NCI-H524 treated with DMSO at 0.1 percent for 48 hours (cell line): ENCODE measurements at places on chromosomes 16 and 17.
A peak's percentile ranks its signal among the peaks of the same experiment; 100 is the strongest.

DNA sequence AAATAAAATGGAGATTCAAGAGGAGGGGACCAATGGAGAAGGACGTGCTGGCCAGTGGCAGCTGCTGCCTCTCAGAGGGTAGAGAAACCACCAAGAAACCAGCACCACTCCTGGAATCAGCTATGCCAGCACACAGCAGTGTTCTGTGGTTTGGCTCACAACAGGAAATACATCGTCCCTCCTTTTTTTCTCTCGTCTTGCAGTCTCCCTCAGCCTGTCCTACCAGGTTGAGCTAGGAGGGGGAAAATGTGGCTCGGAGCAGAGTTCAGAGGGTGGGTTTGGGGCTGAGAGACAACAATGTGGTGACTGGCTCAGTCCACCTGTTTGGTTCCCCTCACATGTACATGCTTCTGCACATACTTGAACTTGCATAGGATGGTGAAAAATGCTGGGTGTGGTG lies 19.9 kb upstream of the SLC16A5 start:
- DNase-seq = no peak

GRCh38 chr16:11603331-11603750 lies 16.6 kb upstream of the LITAF start:
- DNase-seq = no peak

GRCh38 chr17:8312251-8312650 lies 2.2 kb downstream of the ARHGEF15 start:
- no peak for DNase-seq

DNA sequence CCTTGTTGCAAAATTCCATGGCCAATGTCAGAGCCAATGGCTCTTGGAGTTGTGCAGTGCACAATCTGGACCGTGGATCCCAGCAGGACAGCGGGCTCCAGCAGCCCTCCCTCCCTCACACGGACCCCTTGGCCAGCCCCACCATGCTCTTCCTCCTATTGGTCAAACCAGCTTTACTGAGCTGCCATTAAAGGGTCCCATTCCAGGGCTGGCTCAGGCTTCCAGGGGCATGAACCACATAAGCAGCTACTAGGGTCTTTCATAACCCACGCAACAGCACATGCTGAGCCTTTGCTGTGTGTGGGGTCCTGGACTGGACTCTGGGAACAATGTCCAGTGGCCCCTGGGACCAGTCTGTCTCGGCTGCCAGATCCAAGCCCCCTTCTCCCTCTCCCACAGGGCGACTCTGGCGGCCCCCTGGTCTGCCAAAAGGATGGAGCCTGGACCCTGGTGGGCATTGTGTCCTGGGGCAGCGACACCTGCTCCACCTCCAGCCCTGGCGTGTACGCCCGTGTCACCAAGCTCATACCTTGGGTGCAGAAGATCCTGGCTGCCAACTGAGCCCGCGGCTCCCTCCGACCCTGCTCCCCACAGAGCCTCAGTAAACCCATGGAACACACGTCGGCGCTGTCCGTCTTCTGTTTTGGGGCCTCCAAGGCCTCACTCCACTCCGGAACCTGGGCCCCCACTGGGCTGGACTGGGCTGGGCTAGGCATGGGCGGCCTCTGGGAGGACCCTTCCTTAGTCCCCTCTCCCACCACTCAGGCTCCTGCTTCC lies 5.7 kb downstream of the CTRB1 start:
- DNase-seq = no peak

GRCh38 chr16:86529160-86529559 lies 18.8 kb downstream of the FOXF1 start:
- no peak for DNase-seq

DNA sequence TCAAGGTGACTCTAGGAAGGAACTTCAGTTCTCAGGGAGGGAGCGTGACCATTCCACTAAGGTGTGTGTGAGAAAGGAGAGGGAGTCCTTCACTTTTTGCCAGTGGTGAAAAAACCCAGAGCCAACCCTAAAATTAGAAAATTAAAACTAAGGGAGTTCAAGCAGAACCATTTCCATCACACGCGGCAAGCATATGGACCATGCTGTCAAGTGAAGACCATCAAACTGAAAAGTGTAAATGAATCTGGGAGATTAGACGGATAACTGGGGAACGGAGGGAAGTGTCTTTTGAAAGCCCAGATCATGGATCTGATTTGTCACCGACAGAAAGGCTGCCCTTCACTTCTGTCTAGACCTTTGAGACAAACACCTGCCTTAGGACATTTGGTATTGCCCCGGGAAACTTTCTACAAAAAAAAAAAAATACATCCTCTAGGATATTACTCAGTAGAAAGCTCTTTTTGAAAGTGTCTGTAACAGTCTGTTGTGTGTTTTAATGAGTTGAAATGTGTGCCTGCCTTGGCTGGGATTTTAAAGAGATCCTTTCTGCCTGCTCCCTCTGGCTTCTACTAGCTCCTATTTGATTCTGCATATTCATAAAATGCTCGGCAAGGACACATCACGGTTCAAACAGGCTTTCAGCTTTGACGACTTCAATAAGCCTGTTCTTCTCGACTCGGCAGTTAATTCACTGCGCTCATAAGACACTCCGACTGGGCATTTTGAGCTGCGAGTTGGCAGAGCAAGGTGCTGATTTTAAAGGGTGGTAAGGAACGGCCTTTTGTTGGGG lies 81.4 kb upstream of the ERCC4 start:
- DNase-seq = no peak

GRCh38 chr17:44087319-44087718 lies 16.8 kb downstream of the G6PC3 start:
- DNase-seq = no peak

GRCh38 chr16:70738083-70738977 lies 52.5 kb upstream of the MTSS2 start:
- no peak for DNase-seq

DNA sequence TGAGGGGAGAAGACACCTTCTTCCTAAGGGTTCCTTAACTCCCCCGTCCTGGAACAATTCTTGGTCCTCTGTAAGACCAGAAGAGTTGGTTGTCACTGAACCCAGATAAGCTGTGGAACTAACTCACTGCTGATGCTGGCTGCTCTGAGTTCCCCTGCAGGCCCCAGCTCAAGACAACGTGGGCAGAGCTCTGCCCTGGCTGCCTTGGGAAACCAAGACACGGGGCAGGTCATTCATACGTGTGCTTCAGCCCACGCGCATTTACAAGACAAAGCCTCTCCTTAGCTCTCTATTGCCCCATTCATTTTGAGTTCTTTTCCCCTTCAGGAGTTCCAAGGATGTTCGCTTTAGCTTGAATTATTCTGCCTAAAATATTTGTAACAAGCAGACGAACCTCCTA lies 3.4 kb upstream of the NAT9 start:
- DNase-seq = no peak

- no peak for DNase-seq
These were observed 36.4 kb downstream of the HSD17B2 start for GRCh38 chr16:82071421-82071820.

- no peak for DNase-seq
These were observed 22.0 kb downstream of the TEX14 start for GRCh38 chr17:58669853-58670252.

DNA sequence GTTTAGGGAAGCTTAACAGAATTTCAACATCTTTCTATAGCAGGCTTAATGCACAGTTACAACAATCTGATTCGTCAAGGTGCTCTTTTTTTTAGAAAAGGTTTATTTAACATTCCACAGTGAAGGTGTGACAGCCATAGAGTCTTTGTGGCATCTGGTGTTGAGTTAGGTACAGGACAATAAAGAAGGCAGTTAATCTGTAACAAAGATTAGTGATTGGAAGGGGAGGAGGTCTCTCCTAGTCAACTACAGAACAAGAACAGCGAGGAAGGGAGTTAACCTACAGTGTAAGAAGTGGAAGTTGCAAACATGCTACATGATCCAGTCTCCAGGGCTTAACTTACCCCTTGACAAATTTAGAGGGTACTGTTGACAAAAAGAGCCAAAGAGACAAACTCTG lies 3.0 kb upstream of the ZDHHC7 start:
- no peak for DNase-seq

DNA sequence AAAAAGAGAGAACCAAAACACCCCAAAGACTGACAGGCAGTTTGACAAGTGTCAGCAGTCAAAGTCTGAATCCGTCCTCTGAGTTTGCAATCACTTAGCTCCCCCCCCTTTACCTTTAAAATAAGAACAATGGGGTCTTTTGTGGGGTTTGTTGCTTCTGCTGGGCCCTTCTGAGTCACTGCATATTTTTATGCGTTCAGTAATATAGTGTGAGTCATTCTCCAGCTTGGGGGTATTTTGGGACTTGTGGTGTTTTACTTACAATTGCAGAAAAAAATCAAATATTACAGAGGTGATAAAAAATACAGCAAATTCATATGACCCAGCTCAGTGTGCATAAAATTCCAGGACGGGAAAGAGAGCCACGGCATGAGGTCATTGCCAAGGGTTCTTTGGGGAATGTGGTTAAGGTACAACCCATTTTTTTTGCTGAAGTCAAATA lies 120.1 kb downstream of the CYLD start:
- no peak for DNase-seq

- DNase-seq = no peak
These were observed 857.4 kb upstream of the GOT2 start for GRCh38 chr16:59591480-59591879.

DNA sequence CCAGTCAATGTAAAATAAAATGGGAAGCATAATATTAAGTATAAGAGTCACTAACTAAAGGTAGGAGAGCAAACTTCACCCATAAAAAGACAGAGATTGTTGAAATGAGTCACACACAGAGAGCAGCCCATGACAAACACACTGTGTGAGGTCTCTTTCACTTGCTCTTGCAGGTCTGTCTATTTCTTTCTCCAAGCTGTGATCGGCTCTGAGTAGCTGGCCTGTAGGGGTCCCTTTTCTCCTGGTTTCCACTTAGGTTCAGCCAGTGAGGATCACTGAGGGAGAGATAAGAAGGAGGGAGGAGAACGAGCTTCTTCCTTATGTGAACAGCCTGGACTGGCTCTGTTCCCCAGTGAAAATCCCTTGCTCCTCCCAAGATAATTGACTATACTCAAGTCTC lies 133.7 kb upstream of the HS3ST3A1 start:
- DNase-seq = peak; percentile 95

DNA sequence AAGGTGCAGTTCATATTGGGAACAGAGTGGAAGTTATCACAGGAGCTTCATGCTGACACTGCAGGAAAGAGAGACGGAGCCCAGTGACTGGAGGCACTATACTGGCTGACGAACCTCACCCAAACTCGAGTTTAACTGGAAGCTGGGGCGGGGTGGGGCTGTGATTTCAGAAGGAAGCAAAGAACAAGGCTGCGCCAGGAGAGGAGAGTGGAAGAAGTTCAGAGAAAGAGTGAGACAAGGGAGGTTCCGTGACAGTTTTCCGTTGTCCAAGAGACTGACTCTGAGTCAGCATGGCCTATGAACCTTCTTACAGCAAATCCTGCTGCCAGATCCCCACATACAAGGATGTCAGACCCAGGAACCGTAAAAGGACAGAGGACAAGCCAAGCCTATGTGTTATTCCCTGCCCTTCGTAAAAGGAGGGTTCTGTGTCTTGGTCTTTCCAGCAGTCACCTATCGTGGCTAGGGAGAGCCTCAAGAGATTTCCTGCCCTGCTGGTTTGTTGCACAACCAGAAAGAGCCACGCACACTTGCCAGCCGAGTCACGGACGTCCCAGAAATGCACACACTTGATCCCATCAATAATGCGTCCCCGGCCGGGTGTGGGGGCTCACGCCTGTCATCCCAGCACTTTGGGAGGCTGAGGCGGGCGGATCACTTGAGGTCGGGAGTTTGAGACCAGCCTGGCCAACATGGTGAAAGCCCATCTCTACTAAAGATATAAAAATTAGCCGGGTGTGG lies 5.1 kb downstream of the PITPNA start:
- no peak for DNase-seq

- DNase-seq = no peak
These were observed 48.2 kb upstream of the MEIOC start for GRCh38 chr17:44607836-44608690.

- no peak for DNase-seq
These were observed 178.7 kb downstream of the SNX29 start for GRCh38 chr16:12155235-12155634.

GRCh38 chr16:1300664-1301476 lies 8.6 kb upstream of the UBE2I start:
- DNase-seq = no peak

- DNase-seq = no peak
These were observed 5.1 kb downstream of the CYB5D1 start for GRCh38 chr17:7862692-7863437.

DNA sequence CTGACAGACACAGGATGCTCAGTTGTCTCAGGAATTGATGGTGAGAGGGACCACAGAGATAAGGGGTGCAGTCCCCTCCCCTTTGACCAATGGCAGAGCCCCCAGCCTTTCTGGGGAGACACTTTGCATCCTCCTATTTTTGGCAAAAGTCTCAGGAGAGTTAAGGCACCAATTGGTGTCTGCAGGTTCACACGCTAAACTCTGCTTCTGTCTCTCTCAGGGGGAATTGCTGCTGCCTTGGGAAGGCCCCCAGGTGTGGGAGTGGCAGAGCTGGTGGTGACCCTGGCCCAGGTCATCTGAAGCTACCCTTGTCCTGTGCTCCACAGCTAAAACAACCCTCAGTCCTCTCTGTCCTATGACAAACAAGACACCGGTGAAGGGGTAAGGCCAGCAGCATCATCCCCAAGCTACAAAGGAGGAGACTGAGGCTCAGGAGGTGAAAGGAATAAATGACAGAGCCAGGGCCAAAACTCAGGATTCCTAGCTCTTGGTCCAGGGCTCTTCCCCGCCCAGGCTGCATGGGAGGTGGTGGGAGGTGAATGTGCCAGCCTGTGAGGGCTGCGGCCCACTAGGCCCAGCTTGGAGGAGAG lies 20.3 kb downstream of the OSBPL7 start:
- no peak for DNase-seq

GRCh38 chr17:56699186-56699894 lies 105.8 kb downstream of the NOG start:
- no peak for DNase-seq

DNA sequence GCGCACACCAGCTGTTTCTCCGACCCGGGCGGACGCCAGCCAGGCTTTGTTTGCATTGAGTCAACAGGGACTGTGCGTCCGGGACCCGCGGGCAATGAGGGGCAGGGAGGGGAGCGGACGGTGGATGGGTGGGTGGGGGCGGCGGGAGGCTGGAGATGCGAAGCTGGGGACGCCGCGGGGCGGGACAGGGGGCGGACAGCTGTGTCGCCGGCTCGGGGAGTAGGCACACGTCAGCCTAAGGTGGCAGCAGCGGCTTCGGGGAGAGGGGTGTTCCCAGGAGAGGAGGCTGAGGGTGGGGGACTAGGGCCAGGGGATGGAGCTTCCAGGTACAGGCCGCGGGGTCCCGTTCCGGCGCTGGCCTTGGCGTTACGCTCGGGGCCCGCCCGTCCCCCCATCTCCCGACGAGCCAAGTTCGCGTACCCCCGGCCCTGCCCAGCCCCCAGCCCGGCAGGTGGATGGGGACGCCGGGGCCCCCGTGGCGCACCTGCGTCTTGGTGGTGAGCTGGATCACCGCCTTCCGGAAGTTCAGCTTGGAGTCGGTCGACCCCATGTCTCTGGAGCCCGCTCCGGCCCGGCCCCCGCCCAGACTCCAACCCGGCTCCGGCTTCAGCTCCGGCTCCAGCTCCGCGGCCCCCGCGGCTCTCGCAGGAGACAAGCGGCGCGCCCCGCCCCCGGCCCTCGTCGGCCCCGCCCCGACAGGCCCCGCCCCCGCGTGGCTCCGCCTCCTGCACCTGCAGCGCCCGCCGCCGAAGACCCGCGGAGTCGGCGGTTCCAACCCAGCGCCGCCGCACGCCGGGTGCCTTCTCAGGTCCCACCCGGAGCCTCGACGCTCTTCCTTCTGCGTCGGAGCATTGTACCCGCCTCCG lies at the start of gene HID1:
TSS of gene HID1 (minus strand) at position 653 of the 866 bp plus-strand sequence. CDS start at position 550, 103 bp downstream.
- DNase-seq = no peak

- no peak for DNase-seq
These were observed 86.1 kb downstream of the NPIPB11 start for GRCh38 chr16:29320274-29320999.
